H7 (cell line): ENCODE measurements at places on chromosomes 1 and 21. TPM values are rescaled to one million over a fixed set of nuclear protein-coding genes. Genes with fewer than 3 reads are reported as not detected.

DNA sequence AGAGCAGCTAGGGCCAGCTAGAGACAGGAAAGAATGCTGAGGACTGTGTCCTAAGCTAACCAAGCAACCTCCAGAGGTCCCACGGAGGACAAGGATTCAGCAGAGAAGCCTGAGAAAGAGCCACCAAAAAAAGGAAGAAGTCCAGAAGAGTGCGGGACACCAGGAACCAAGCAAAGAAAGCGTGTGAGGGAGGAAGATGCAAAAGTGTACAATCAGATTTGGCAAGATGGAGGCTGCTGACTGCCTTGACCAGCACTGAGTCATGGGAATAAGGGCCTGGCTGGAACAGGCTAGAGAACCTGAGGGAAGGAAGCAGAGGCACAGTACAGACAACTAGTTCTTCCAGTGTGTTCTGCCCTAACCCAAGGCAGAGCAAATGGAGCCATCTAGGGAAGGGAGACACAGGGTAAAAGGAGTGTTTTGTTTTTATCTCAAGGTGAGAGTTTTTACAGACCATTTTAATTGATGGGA lies 18.5 kb downstream of the TP53BP2 start:
- DNase-seq: no peak

DNA sequence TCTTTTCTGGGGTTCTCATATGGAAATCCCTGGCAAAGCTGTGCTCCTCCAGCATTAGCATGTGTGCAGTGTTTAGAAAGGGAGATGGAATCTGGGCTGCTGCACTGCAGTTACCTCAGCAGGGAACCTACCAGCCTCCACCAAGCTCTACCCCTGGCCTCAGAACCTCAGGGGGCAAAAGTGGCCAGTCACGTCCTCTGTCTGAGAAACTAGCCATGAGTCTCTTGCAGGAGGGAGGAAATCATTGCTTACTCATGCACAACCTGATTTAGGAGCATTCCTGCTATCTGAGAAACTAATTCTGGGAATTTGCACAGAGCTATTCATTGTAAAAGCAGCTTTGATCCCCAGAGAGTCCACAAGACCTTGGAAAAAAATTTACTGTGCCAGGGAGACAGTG lies 80.6 kb upstream of the IPO9 start:
- no peak for DNase-seq

DNA sequence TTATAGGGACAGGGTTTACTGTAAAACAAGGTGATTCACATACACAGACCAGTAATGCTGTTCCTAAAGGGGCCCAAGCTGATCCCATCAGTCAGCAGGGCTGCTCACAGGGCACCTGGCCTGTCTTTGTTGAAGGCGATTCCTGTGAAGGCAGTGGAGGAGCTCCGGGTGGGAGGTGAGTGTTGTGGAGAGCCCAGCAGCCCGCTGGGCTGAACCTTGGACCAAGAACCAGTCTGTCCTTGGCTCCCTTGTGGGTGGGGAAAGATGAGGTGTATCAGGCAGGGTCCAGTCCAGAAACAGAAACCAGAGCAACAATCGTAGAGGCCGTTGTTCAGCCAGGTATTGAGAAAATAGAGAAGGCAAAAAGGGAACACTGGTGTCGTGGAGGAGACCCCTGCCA lies 12.5 kb downstream of the PDXK start:
- no peak for DNase-seq

DNA sequence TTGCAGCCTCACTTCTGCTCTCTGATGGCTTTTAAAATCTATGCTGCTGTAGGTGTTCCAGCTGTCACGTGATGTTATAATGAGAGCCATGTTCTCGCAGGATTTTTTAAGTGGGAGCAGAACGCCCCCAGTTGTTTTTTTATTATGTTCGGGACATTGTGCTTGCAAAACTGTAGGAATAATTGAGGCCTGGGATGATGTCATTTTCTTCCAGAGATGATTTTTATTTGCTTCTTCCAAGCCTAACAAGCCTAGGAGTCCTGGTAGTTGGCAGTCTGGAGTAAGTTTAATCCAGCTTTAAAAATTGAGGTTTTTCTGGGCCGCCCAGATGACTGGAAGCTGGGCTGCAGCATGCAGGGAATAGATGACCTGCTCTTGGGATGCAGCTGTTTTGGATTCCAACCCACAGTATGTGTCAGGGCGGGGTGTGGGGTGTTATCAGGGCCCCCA lies 34.6 kb upstream of the CHIT1 start:
- DNase-seq: no peak

The DYNLT4 gene
- total RNA-seq: 1.00 TPM in 1 of 2 replicates, not detected in the other

DNA sequence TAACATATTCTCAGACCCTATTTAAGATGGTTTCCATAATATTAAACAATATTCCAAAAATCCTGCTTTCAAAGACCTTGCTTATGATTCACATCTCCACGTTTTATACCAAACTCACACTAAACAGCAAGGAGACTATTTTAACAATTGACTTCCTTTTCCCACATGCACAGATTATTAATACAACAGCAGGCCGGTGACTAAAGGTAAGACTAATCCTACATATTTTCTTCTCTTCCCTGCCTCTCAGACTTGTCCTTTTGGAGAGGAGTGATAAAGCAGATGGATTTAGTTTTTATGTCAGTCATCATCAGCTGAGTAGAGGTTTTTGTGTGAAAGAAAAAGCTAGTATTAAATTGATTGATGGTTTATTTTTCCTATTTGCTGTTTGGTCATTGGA lies 400.6 kb downstream of the NTNG1 start:
- no peak for DNase-seq

The GJA8 gene
- not detected in 2 replicates for total RNA-seq

GRCh38 chr1:174789399-174789798 lies 210.3 kb upstream of the CACYBP start:
- no peak for DNase-seq
